ENCODE measurements at places on chromosomes 16 and 17.
A peak's percentile ranks its signal among the peaks of the same experiment; 100 is the strongest.

DNA sequence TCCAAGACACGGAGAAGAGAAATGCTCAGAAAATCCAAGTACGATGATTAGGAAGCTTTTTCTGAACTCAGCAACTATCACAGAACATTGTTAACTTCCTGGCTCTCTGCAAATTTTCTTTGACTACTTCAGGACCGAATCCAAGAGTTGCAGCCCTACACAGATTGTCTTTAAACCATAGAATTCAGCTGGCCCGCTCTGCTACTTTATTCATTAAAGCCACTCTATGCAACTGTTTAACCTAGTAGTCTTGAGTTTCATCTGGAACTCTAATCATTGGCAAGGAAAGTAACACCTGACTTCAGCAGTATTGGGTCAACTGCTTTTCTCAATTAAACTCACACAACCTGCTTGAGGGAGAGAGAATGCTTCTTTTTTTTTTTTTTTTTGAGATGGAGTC is 210.1 kb downstream of the SLC39A11 start:
- no peaks in the 10 kb centered on the region for H3K4me1 ChIP-seq
- H3K36me3 ChIP-seq = no peaks in the 10 kb centered on the region
- no peak for DNase-seq
- no peak overlapping the region for H3K27ac ChIP-seq
- H3K4me3 ChIP-seq = no peak overlapping the region

GRCh38 chr16:66364959-66365306 is 1.6 kb upstream of the CDH5 start:
- H3K4me3 ChIP-seq = no peak overlapping the region
- no peaks in the 10 kb centered on the region for H3K27me3 ChIP-seq
- H3K4me1 ChIP-seq = peaks cover 68% of the 10 kb centered on the region
- H3K27ac ChIP-seq = no peak overlapping the region
- H3K36me3 ChIP-seq = no peaks in the 10 kb centered on the region
- DNase-seq = no peak

- DNase-seq = peak; percentile 37
- peaks cover 28% of the 10 kb centered on the region for H3K4me1 ChIP-seq
- no peak overlapping the region for H3K4me3 ChIP-seq
- peaks cover 2% of the 10 kb centered on the region for H3K36me3 ChIP-seq
- no peaks in the 10 kb centered on the region for H3K27me3 ChIP-seq
These were observed 29.9 kb downstream of the YPEL2 start for GRCh38 chr17:59361386-59361785.

DNA sequence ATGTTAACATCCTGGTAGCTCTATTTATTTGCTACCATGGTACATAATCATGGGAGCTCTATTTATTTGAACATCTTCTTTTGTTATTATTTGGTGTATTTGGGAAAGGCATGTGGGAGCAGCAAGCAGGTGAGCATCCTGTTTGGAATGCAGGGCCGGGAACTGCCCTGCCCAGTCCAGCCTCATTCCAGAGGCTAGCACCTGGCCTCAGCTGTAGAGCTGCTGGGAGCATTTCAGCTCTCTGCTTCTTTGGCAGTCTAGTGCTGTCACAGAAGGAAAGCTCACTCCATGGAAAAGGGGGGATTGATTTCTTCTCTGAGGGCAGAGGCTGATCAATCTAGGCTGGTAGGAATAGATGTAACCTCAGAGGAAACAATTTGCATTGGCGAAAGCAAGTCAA is 112.5 kb downstream of the WWOX start:
- no peak overlapping the region for H3K27ac ChIP-seq
- no peak overlapping the region for H3K4me3 ChIP-seq
- no peaks in the 10 kb centered on the region for H3K4me1 ChIP-seq
- DNase-seq = no peak

DNA sequence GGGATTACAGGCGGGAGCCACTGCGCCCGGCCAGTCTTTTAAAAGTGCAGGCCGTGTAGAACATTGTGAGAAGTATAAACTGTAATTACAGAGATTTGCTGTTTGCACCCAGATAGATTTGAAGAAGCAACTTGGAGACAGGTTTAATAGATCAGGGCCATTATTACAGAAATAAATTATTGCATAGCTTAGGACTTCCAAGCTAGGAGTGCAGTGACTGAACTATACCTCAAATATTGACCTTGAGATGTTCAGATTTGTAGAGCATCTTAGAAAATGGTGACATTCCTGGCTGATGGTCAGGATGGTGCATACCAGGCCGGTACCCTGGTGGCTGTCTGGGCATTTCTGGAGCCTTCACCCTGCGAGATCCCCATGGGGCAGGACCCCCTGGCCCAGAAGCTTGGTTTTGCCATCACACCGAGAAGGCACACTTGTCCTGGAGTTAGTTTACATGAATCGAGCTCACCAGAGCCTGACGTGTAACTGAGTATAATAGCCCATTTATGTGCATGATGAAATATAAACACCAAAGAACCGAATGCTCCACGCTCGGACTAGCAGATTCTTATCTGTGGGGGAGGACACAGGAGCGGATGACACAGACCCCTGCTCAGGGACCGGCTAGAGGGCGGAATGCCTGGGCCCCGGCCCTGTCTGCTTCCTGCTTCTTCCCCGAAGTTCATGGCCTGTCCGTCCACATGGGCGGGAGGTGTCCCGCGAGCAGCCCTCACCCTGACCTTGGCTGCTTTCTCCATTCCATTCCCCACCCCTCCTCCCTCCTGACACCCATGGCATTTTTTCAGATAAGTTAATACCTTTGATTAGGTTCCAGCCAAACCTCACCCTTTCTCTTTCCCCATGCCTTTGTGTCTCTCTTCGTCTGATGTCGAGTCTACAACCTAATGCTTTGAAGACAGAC is 32.1 kb downstream of the CCDC40 start:
- H3K27me3 ChIP-seq = no peaks in the 10 kb centered on the region
- no peak for DNase-seq
- peaks cover 11% of the 10 kb centered on the region for H3K4me1 ChIP-seq
- H3K4me3 ChIP-seq = no peak overlapping the region
- no peaks in the 10 kb centered on the region for H3K36me3 ChIP-seq

GRCh38 chr16:56450275-56450985 is 702 bp downstream of the NUDT21 start:
- H3K27me3 ChIP-seq = no peaks in the 10 kb centered on the region
- DNase-seq = no peak
- H3K4me1 ChIP-seq = peaks cover 21% of the 10 kb centered on the region
- H3K27ac ChIP-seq = peak overlapping the region; percentile 41
- peak overlapping the region; percentile 98 for H3K4me3 ChIP-seq

DNA sequence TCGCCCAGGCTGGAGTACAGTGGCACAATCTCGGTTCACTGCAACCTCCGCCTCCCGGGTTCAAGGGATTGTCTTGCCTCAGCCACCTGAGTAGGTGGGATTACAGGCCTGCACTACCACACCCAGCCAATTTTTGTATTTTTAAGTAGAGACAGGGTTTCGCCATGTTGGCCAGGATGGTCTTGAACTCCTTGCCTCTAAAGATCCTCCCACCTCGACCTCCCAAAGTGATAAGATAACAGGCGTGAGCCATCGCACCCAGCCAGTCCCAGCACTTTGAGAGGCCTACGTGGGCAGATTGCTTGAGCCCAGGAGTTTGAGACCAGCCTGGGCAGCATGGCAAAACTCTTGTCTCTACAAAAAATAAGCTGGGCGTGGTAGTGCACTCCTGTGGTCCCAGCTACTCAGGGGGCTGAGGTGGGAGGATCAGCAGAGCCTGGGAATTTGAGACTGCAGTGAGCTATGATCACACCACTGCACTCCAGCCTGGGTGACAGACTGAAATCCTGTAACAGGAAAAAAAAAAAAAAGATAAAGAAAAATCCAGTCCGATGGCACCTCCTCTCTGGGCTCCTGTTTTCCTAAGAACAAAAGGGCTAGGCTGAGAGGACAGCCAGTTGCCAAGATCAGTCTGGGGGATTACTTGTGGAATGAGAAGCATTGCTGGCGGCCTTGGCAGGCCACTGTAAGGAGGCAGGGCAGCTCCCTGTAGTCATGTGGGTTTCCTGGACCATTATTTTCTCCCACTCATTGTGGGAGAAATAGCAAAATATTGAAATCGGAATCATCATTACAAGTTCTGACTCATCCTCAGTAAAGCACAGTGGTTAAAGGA is 3.0 kb upstream of the PIPOX start:
- no peak overlapping the region for H3K4me3 ChIP-seq
- DNase-seq = no peak
- peaks cover 2% of the 10 kb centered on the region for H3K27me3 ChIP-seq

- no peak overlapping the region for H3K27ac ChIP-seq
- H3K4me1 ChIP-seq = no peaks in the 10 kb centered on the region
- H3K27me3 ChIP-seq = peaks cover 12% of the 10 kb centered on the region
- no peak overlapping the region for H3K4me3 ChIP-seq
These were observed 12.8 kb downstream of the TBC1D26 start for GRCh38 chr17:15744885-15745284.

- no peak for DNase-seq
- H3K36me3 ChIP-seq = no peaks in the 10 kb centered on the region
- H3K4me1 ChIP-seq = no peaks in the 10 kb centered on the region
- no peak overlapping the region for H3K4me3 ChIP-seq
These were observed 9.6 kb upstream of the NACA2 start for GRCh38 chr17:61600621-61601020.

GRCh38 chr17:48647103-48647962 is 21.2 kb upstream of the HOXB9 start:
- DNase-seq = peak; percentile 54
- peaks cover 18% of the 10 kb centered on the region for H3K4me1 ChIP-seq
- peak overlapping the region; percentile 64 for H3K4me3 ChIP-seq

DNA sequence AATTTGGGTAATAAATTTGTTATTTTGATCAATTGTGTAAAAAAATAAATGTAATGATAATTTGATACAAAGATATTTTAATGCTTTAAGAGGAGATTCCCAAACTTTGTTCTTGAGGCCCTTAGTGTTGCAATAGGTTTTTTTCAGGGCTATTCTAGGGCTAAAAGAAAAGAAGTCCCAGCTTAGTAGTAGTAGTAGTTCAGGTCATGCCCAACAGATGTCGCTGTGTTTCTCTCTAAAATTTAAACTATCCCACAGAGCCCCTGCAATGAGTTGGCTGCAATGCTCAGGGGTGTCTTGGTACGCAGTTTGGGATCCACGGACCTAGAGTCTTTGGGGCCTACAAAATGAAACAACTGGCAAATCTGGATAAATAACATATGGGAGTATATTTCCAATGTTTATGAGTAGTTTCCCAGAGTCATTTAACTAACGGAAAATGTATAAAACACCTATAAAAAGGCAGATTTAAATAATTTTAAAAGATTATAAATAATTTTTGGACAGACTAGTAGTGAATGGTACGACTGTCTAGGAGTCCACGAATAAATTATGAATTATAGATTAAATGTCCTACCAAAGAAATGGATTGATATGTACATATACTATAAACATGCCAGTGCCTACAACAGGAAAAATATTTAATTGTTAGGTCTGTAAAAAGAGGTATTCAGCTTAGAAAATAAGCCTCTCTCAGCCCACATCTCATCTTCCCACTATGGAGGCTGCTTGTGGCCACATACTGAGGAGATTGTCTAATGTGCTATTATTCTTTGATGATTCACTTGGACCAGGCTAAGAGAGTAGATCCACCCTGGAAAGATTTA is 228.5 kb upstream of the PMFBP1 start:
- no peaks in the 10 kb centered on the region for H3K27me3 ChIP-seq
- H3K36me3 ChIP-seq = no peaks in the 10 kb centered on the region
- peak; percentile 63 for DNase-seq
- H3K27ac ChIP-seq = no peak overlapping the region

DNA sequence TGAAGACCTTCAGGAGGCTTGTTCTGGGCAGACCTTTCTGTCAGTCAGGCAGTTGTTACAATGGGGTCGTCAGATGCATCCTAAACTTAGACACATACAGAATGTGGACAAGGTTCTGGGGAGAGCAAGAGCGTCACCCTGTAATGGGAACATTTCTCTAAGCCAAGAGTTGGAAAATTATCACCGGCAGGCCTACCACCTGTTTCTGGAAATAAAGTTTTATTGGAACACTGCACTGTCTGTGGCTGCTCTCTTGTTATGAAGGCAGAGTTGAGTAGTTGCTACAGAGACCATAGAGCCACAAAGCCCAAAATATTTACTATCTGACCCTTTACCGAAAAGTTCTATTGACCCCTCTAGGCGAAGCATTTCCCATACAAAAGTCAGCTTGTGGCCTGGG is 106.2 kb downstream of the CPPED1 start:
- no peaks in the 10 kb centered on the region for H3K27me3 ChIP-seq
- H3K36me3 ChIP-seq = peaks cover 10% of the 10 kb centered on the region
- DNase-seq = no peak

GRCh38 chr16:13909872-13910303 is 10.1 kb upstream of the ERCC4 start:
- H3K4me3 ChIP-seq = no peak overlapping the region
- H3K27me3 ChIP-seq = peaks cover 6% of the 10 kb centered on the region
- H3K36me3 ChIP-seq = no peaks in the 10 kb centered on the region
- H3K27ac ChIP-seq = no peak overlapping the region
- DNase-seq = no peak

DNA sequence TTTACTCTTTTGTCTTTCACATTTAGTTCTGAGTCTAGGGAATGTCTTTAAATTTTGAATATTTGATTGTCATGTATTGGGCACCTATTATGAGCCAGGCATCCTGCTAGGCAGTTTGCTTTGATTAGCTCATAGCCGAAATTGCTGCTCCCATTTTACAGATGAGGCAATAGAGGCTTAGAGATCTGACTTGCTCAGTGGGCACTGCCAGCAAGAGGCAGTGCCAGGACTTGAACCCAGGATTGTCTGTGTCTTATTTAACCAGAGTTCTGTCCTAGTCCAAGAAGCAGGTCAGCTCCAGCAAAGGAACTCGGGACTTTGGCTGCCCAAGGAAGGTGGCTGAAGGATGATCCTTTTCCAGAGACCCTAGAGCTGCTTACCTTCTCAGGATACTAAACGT is 24.5 kb downstream of the BEAN1 start:
- DNase-seq = no peak
- peaks cover 4% of the 10 kb centered on the region for H3K27me3 ChIP-seq

DNA sequence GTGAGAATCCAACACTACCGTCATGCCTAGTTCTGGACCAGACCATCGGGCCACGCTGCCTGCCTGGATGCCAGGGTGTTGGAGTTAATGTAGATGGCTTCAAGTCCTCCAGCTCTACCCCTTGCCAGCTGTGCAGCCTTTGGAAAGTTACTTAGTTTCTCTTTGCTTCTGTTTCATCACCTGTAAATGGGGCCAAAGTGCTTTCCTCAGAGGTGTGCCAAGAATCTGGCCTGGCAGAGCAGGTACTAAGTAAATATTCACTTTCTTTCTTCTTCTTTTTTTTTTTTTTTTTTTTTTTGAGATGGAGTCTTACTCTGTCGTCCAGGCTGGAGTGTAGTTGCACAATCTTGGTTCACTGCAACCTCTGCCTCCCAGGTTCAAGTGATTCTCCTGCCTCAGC is 159.5 kb upstream of the RPL38 start:
- DNase-seq = no peak
- H3K27ac ChIP-seq = no peak overlapping the region
- H3K4me3 ChIP-seq = no peak overlapping the region
- peaks cover 5% of the 10 kb centered on the region for H3K4me1 ChIP-seq
- H3K27me3 ChIP-seq = no peaks in the 10 kb centered on the region
